ENCODE measurements at places on chromosomes 1 and 21.

GRCh38 chr1:150065184-150065871 lies 2.2 kb upstream of the VPS45 start:
- no peak for DNase-seq

- no peak for DNase-seq
Observed at GRCh38 chr1:7334475-7335035, 436.5 kb upstream of the VAMP3 start.

DNA sequence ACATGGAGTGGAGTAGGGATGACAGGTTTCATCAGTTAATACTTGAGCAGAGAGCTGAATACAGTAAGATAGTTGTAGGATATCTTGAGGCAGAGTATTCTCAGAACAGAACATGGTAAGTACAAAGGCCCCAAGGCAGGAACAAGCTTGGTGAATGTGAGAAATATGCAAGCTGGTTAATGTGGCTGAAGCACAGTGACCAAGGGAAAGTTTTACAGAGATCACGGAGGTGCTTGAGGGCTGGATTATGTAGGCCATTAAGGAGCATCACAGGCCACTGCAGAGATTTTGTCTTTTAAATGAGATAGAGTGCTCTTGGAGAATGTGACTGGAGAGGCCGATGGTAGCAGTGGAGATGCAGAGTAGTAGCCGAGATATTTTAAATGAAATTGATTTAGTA lies 54.0 kb upstream of the BOLA1 start:
- DNase-seq: no peak

DNA sequence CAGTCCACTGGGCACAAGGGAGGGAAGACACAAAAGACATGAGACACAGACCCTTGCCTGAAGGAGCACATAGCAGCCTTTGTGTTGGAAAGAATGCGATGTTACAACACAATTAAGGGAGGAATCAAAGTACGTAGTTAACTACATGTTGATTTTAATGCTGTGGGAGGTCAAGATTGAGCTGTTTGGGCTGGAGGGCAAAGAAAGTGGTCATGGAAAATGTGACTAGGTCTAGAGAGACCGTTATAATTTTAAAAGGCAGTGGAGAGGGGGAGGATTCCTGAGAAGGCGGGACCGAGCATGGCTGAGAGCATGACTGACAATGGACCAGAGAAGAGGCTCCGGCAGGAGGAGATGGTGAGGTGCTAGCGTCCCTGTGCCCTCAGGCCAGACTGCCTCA lies 111.8 kb upstream of the ATP1A1 start:
- DNase-seq: no peak

DNA sequence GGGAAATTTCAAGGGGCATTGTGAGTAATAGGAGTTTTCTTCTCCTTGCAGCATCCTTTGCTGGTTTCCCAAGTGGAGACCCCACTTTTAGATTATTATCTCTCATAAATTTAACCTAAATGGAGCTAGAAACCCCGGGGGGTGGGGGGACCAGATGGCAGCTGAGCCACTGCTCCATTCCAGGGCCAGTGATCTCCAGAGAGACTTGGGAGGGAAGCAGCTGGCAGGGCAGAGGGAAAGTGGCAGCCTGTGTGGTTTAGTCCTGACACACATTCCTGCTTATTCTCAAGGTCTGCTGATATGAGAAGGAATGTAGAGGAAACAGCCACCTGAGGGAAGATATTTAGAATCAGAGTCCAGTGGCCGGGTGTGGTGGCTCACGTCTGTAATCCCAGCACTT lies 16.3 kb downstream of the PCP4L1 start:
- no peak for DNase-seq

GRCh38 chr1:165842671-165843129 lies 15.3 kb downstream of the UCK2 start:
- DNase-seq: no peak

- no peak for DNase-seq
Observed at GRCh38 chr1:3365523-3366125, 88.8 kb upstream of the ARHGEF16 start.

- DNase-seq: no peak
Observed at GRCh38 chr1:228362141-228362883, 44.3 kb downstream of the TRIM11 start.

- DNase-seq: no peak
Observed at GRCh38 chr1:45669859-45670655, 16.3 kb downstream of the GPBP1L1 start.

GRCh38 chr1:158329733-158330132 lies 1.6 kb downstream of the CD1B start:
- DNase-seq: no peak

- no peak for DNase-seq
Observed at GRCh38 chr1:3491291-3492246, 37.1 kb downstream of the ARHGEF16 start.

- no peak for DNase-seq
Observed at GRCh38 chr21:34693192-34693810, 24.5 kb downstream of the CLIC6 start.

GRCh38 chr1:38134294-38134755 lies 87.7 kb upstream of the POU3F1 start:
- no peak for DNase-seq

- no peak for DNase-seq
Observed at GRCh38 chr1:16048573-16049189, 5.1 kb downstream of the CLCNKB start.

DNA sequence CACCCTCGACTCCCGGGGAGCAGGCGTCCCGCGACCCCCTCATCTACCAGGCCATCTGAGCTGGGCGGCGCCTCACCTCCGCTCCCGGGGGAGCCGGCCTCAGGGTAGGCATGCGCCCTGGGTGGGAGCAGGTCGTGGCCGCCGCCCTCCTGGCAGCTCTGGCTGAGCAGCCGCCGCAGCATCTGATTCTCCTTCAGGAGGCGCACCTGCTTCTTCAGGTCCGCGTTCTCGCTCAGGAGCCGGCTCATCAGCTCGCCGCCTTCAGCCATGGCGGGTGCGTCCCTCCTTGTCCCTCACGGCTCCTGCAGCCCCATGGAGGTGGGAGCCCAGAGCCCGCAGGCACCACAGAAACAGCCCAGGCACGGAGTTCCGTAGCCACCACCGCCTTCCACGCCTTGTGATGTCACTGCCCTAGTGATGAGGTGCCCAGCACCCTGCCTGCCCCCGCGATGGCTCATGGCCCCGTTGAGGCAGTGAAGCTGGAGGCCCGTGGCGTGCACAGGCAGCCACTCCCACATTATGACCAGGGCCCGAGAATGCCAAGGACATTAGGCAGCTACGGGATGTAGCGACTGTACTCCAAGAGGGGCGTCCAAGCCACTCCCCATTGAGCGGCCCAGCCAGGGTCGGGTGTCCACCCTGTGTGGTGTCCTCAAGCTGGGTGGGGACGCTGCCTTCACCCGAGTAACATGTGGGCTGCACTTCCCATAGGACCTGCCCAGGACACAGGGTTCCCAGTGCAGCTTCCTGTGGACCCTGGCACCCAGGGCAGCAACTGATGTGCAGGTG lies 1.5 kb downstream of the SPATC1L start:
- no peak for DNase-seq

DNA sequence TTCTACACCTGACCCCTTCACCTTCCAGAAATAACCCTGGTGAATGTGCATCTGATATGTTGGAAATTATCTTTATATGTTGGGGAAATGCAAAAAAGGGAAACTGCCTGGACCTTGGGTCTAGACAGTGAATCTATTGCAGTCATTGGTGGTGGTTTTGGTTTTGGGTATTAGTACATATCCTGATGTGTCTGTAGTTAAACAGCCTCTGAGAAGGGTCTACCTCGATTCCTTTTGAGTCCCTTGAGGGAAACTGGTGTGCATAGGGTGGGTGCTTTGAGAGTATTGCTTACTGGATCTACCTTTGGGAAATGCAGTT lies 127.3 kb upstream of the KIAA0040 start:
- DNase-seq: no peak

Measured in cortex of kidney (tissue), 1 donor.